ENCODE measurements at places on chromosomes 7 and 10.
A peak's percentile ranks its signal among the peaks of the same experiment; 100 is the strongest.

DNA sequence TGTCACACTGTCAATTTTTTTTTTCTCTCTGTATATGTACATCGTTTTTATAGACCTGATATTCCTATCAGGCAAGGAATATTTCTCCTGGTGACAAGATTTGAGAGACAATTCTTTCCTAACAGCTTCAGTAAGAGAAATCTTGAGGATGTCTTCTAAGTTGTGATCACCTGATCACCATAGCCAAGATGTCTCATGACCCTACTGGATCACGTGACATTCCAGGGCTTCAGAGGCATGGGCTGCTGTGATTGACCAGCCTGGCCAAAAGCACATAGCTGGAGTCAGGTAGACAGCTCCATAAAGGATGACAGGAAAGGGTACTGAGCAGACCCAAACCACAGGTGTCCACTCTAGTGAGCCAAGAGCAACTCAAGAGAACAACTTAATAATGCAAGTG, 444.9 kb downstream of the SORCS3 start:
- no peak for DNase-seq

GRCh38 chr10:124671486-124672075, 72.6 kb downstream of the FAM53B start:
- DNase-seq = peak; percentile 62

- DNase-seq = no peak
Measured at GRCh38 chr10:10976652-10977051, 41.0 kb upstream of the CELF2 start.

- no peak for DNase-seq
Measured at GRCh38 chr7:13725591-13725990, 263.9 kb downstream of the ETV1 start.

- DNase-seq = no peak
Measured at GRCh38 chr10:120318862-120319261, 138.2 kb upstream of the PLPP4 start.
